GM06990 (cell line): ENCODE measurements at places on chromosomes 7 and 10.

DNA sequence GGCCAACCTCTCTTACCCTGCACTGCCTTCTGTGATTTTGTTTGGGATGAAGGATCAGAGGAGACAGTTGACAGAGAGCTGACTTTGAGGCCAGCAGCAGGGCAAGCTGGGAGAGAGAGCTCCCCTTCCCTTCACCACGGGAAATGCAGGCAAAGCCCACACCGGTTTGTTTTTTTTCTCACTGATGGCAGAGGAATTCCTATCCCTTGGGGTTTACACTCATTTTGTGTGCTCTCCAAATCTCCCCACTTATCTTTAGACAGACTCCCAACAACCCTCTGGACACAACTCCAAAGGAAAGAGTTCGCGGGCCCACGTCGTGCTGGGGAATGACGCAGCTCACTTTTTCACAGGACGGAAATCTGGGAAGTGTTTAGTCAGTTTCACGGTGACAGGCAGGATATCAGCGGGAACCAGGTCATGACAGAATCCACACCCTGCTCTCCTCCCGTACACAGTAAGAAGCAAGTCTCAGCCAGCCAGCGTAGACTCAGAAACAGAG is 68.3 kb upstream of the FAM171A1 start:
- no peak for DNase-seq

DNA sequence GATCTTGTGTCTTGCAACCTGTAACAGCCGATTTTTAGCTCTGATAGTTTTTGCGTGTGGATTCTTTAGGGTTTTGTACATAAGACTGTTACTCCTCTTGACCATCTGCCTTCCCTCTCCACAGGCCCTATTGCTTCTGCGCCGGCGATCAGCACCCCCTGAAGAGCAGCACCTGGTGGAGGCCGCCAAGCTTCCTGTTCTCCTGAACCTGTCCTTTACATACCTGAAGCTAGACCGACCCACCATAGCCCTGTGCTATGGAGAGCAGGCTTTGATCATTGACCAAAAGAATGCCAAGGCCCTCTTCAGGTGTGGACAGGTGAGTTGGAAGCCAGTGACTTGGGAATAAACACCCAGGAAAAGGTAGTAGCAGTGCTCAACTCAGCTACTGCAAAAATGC is 12.6 kb downstream of the FKBP6 start:
- DNase-seq = no peak

DNA sequence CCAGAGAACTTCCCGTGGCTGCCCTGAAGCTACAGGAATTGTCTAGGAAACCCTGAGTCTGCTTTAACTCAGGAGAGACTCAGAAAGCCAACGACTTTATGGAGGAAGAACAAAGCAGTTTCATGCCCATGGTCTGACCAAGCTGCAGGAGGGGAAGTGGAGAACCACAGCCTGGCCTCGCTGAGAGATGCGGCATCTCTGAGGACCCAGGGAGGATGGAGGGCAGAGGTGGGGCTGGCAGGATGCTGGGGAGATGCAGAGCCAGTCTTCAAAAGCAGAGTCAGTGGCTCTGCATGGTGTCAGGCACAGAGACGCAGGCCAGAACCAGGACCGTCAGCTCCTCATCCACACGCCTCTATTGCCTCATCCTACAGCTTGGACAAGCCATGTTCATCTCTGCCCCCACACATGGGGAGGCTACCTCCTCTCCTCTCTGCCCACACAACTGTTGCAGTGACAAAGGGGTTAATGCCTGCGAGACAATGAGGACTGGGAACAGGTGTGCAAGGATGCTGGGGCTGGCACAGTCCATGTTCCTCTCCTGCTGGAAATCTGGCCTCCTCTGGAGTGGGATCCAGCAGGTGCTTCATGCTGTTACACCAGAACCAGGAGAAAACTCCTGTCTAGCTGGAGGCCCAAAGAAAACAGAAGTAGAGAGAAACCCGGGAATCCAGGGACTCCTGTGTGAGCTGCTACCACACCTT is 267.0 kb downstream of the PLXNA4 start:
- no peak for DNase-seq

DNA sequence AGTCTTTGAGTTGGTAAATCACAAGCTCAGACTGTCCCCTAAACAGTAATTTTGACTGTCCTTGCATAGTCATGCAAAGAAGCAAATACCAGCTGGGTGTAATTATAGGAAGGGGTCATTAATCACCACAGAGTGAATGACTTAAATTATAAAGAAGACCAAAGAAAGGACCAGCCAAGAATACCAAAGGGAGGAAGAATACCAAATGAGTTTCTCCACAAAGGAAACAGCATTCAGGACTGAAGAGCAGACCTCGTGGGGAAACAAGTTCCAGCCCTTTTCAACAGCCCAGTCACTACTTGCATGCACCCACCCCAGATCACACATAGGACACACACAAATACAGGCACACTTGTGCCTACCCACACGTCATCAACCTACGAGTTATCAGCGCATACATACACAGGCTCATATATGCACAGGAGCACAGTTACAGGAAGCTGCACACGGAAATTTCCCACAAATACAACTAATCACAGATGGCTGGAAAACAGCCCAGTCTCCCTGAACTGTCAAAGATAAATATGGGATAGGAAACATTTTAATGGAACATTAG is 77.6 kb downstream of the DENND2A start:
- DNase-seq = no peak

- no peak for DNase-seq
Measured at GRCh38 chr10:23614483-23614882, 175.6 kb downstream of the OTUD1 start.

GRCh38 chr10:126001576-126001975 is 105.2 kb downstream of the FANK1 start:
- no peak for DNase-seq

DNA sequence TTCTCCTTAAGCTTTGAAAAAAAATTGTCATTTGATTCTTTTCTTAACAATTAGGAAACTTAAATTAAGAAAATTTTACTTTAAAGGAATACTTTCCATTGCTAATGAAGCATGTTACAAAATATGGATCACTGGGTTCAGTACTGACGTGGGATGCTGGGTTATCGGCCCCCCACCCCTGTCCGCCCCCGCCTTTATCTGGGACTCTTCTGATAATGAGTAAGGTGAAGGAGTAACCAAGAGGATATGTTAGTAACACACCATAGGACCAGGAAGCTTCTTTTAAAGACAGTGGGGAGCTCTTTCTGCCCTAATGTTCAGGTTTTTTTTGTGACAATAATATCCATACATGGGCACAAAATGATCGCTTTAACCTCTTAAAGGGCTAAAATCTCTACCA is 29.7 kb downstream of the BEND7 start:
- no peak for DNase-seq

DNA sequence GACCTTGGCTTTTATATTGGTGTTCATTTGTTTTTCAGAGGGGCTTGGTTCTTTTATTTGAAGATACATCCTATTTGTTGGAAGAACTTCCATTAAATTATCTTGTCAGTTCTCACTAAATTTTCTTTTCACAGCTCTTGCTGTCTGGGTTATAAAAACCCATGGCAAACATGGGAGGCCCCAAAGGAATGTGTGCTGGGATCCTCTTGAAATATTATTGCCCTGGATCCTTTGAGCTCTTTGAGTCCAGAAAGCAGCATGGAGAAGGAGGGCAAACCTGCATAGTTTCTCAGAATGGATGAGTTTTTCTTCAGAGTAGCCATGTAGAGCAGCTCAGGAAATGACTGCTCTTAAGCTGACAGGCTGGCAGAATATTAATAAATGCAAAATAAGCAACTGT is 187.4 kb downstream of the CTTNBP2 start:
- no peak for DNase-seq

GRCh38 chr10:77641788-77642397 is 4.3 kb upstream of the KCNMA1 start:
- peak; percentile 33 for DNase-seq

DNA sequence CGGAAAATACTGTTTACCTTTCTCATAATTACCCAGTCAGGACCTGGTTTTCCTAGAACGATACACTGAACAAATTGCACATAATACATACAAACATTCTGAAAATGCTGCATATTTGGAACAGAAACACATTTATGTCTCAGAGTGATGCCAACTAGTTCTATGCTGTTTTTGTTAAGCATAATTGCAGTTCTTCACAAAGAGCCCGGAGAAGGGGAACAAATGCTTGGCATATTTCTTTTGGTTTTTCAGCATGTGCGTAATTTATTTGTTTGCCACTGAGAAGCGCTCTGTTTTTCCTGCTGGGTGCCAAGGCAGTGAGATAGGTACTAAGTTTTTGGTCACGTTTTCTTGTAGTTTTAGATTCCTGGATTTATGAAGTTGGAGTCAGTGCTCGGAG is 181.0 kb upstream of the MDFIC start:
- no peak for DNase-seq

GRCh38 chr10:29023678-29024077 is 265.2 kb upstream of the LYZL1 start:
- DNase-seq = no peak

GRCh38 chr10:21757185-21757901 is 223.3 kb downstream of the MLLT10 start:
- no peak for DNase-seq

DNA sequence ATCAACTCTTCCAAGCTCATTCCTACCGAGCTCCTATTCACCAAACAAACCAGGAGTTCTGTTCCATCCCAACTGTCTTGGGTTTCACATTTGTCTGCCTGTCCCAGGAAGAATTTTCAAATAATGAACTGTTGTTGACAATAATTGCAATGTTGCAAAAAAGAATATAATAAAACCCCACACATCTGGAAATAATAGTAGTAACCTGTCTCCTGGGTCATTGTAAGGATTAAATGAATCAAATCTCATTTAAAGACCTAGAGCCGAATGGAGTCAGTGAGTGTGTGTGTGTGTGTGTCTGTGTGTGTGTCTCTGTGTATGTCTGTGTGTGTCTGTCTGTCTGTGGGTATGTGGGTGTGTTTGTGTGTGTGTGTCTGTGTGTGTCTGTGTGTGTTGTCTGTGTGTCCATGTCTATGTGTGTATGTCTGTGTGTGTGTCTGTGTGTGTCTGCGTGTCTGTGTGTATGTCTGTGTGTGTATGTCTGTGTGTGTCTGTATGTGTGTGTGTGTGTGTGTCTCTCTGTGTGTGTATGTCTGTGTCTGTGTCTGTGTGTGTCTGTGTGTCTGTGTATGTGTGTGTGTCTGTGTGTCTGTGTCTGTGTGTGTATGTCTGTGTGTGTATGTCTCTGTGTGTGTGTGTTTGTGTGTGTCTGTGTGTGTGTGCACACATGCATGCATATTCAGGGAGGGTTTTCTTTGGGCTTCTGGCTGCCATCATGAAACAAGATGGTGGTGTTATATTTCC is 52.7 kb downstream of the TMEM130 start:
- DNase-seq = no peak

DNA sequence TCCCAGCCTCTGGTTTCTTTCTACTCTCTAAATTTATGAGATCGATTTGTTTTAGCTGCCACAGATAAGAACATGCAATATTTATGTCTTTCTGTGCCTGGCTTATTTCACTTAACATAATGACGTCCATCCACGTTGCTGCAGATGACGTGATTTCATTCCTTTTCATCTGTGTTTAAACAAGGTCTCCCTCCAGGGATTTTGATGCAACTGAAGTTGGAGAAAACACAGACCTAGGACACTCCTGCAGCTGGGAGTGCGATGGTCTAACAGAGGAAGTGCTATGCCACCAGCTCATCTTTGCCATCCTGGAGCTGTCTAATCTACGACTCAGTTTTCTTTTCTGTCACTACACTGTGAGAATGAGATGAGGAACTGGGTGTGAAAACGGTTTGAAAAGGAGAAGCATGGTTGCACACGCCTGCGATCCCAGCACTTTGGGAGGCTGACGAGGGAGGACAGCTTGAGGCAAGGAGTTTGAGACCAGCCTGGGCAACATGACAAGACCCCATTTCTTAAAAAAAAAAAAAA is 1.5 kb upstream of the KCTD7 start:
- DNase-seq = peak; percentile 30

- DNase-seq = no peak
Measured at GRCh38 chr7:132292803-132293202, 283.5 kb downstream of the PLXNA4 start.

- no peak for DNase-seq
Measured at GRCh38 chr10:51321980-51322379, 247.7 kb downstream of the PRKG1 start.

- DNase-seq = no peak
Measured at GRCh38 chr10:14372606-14373005, 41.9 kb upstream of the FRMD4A start.

GRCh38 chr7:154914308-154914995 is 88.5 kb downstream of the PAXIP1 start:
- DNase-seq = peak; percentile 15

DNA sequence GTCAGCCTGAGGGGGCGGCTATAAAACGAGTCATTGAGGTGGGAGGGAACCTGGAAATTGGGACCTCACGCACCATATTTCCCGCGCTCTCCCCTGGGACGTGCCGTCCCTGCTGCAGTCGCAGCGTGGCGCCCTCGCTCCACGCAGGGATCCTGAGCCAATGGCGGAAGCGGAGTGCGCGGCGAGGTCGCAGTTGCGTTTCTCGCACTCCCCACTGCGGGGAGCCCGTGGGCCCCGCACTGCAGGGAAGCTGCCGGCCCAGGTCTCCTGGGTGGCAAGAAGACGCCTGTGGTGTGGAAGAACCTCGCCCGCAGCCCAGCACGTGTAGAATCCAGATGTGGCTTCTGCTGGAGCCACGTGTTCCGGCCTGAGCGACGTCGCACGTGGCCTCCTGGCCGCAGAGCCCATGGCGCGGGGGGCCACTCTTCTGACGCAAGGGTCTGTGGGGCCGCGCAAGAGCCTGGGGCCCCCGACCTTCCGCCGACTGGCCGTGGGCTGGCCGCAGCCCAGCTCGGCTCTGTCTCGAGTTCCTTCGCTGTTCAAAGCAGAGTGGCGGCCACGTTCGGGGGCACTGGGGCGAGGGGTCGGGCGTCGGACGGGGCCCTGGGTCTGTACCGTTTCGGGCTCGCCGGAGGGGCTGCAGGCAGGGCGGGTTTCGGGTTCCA is 26.4 kb downstream of the HIF1AN start:
- DNase-seq = peak; percentile 77

DNA sequence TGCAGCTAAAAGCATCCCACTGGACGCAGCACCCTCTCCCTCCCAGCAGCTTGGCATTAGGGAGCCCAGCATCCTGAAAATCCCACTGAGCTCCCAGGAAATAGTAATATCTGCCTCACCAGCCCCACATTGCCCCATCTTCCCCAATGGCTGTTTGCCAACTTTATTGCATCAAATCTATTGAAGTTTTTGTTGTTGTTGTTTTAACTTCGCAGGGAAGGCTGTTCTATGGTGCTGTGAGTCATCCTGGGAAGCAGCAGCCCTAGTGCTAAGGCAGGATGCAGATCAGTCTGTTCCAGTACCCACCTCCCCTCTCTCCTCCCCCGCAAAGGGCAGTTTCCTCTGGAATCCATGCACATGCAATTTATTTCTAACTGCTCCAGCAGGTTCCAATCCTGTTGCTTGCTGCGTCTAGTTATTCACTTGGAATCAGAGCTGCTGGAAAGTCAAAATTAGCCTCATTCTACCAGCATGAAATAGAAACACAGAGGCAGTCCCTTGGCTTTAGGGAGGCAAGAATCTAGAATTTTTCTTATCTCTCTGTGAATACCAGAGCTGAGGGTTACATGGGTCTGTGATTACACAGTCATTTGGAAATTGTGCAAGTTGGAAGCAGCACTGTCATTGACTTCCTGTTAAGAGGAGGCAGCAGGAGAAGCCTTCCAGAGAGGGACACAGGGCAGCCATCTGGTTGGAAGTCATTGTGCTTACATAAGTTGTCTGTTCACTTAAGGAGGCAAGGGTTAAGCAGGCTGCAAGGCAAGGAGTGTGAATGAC is 115.9 kb upstream of the CACUL1 start:
- DNase-seq = no peak

GRCh38 chr10:3784510-3785250 is at the start of gene KLF6:
TSS of gene KLF6 (minus strand) at chr10:3785209. CDS start at chr10:3785014, 195 bp downstream.
- no peak for DNase-seq
